ENCODE measurements at places on chromosomes 2 and 18.

DNA sequence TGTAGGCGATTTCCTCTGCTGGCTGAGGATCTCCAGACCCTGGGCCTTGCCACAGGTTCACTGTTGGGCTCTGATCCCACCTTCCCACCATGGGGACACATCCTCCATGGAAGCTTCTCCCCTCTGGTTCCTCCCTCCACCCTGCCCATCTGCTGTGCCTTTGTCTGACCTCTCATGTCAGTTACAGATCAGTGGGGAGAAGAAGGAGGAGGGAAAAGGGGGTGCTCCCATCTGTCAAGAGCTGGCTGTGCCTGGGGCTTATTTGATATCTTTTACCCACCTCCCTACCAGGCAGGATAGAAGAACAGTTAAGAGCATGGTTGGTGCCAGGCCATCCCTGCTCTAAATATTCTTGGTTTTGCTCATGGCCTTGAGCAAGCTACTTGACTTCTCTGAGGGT is 12.3 kb upstream of the DNAJB2 start:
- no peaks in the 10 kb centered on the region for H3K36me3 ChIP-seq
- H3K4me1 ChIP-seq, result no peaks in the 10 kb centered on the region
- no peak overlapping the region for H3K27ac ChIP-seq
- H3K4me3 ChIP-seq, result no peak overlapping the region
- peaks cover 5% of the 10 kb centered on the region for H3K27me3 ChIP-seq
- no peak for DNase-seq

GRCh38 chr2:190996338-190996946 is 17.5 kb downstream of the STAT1 start:
- H3K4me3 ChIP-seq, result no peak overlapping the region
- peaks cover 91% of the 10 kb centered on the region for H3K36me3 ChIP-seq
- H3K4me1 ChIP-seq, result peaks cover 48% of the 10 kb centered on the region
- no peak for DNase-seq

DNA sequence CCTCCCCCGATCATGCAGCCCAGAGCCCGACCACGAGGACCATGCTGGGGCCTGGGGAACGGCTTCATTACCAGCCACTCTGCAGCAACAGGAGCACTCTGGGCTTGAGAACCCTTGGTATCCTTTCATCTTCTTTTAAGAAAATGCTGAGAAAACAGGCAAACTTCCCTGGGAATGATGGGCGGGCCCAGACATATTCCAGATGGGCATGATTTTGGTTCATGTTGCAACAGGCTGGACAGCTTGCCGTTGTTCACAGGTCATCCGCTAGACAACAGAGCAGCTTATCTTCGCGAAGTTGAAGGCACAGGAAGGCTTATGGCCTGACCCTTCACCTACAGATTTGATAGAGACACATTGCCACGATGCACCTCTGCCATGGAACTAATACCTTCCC is 121.0 kb downstream of the KLHL29 start:
- H3K27ac ChIP-seq, result no peak overlapping the region
- peaks cover 6% of the 10 kb centered on the region for H3K4me1 ChIP-seq
- peaks cover 4% of the 10 kb centered on the region for H3K27me3 ChIP-seq
- no peak overlapping the region for H3K4me3 ChIP-seq

DNA sequence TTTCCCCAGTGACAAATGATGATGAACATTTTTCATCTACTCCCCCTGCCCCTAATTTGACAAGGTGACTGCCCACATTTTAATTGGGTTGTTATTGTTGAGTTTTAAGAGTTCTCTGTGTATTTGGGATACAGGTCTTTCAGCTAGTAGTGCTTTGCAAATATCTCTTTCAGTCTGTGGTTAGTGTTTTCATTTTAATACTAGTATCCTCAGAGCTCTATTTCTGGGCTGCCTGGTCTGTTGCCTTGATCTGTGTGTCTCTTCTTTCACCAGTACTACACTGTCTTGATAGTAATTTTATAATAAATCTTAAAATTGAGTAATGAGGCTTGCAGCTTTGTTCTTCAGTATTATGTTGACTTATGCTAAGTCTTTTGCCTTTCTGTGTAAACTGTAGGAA is 19.7 kb downstream of the EIF5B start:
- H3K4me3 ChIP-seq, result no peak overlapping the region
- no peaks in the 10 kb centered on the region for H3K27me3 ChIP-seq

DNA sequence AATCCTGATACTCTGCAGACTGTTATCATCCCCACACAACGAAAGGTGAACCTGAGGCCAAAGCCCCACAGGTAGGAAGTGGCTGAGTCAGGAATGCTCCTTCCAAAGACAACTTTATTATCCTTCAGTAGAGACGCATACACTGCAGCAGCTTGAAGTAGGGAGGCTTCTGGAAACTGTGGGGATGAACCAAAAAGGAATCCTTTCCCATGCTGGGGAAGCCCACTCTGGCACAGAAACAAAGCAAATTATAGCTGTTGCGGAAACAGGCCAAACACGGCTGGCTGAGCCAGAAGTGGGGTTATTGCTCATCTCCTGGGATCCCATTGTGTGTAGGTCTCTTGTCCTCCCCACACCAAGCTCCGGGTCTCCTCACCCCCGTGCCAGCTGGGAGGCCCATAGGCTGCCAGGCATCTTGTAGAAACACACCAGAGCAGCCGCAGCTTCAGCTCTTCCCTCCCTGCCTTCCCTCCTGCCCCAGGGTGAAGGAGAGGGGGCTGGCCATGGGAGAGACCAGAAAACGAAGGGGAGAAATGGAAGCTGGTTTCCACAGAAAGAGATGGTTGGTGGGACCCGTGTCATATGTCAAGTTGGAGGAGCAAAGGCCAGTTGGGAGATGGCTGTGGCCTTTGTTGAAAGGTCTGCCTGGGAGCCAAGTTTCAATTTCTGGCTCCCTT is 176.9 kb upstream of the NABP1 start:
- H3K27me3 ChIP-seq, result peaks cover 14% of the 10 kb centered on the region
- H3K27ac ChIP-seq, result no peak overlapping the region
- no peaks in the 10 kb centered on the region for H3K4me1 ChIP-seq
- no peaks in the 10 kb centered on the region for H3K36me3 ChIP-seq

GRCh38 chr2:137947032-137947727 is 17.1 kb upstream of the HNMT start:
- no peak overlapping the region for H3K27ac ChIP-seq
- H3K4me1 ChIP-seq, result peaks cover 2% of the 10 kb centered on the region
- DNase-seq, result no peak
- H3K4me3 ChIP-seq, result no peak overlapping the region
- H3K27me3 ChIP-seq, result no peaks in the 10 kb centered on the region
- H3K36me3 ChIP-seq, result no peaks in the 10 kb centered on the region

DNA sequence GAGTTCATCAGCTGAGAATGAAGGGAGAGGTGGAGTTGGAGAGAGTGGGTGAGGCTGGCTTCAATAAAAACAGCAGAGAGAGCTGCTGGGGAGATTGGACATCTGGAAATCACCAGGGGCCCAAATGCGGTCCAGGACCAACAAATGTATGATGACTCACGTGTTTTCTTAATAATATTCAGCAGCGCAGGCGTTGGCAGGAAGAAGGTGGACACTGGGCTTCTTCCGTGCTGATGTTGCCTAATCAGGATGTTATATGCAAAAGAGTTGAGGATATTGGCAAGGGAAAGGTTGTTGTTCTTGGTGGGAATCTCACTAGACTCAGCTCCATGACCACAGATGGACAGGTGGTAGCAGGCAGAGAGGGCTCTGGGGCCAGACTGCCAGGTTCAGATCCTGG is 12.8 kb upstream of the PLA2R1 start:
- H3K27ac ChIP-seq, result no peak overlapping the region
- no peaks in the 10 kb centered on the region for H3K36me3 ChIP-seq
- H3K4me3 ChIP-seq, result no peak overlapping the region
- H3K27me3 ChIP-seq, result peaks cover 4% of the 10 kb centered on the region
- no peak for DNase-seq

DNA sequence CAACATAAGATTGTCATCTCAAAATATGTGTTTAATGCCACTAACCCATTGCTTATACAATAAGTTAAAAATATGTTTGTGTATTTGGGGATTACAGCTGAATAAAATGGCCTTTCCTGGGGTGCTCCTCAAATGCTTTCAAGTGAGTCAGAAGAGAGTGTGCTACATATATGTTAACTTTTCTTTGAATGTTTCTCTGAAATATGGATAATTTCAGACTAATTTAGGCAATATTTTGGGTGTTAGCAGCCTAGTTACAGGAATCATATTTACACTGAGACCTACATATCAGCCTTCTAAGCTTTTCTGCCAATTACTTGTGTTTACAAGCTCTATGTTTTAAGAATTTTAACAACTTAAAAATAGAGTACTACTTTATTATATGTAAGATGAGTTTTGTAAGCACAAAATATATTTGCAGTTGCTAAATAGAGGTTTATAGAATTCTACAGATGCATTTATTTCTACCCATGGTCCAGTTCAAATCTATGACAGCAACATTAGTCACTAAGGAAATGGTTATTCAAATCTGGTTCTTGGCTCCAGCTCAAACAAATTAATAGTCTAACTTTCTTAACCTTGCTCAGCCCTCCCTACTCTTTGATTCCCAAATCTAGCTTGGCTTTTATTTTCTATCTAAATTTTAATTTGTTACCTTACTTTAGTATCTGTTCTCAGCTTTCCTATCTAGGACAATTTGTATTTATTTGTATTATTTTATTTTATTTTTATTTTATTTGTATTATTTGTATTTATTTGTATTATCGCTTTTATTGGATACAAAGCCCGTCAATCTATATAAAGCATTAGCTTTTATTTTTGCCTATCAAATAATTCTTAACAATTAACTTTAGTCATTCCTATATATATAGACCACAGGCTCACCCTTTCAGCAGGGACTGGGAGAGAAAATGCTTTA is 48.9 kb downstream of the FSIP2 start:
- H3K27me3 ChIP-seq, result peaks cover 2% of the 10 kb centered on the region
- no peak overlapping the region for H3K4me3 ChIP-seq
- no peaks in the 10 kb centered on the region for H3K4me1 ChIP-seq
- H3K27ac ChIP-seq, result no peak overlapping the region

DNA sequence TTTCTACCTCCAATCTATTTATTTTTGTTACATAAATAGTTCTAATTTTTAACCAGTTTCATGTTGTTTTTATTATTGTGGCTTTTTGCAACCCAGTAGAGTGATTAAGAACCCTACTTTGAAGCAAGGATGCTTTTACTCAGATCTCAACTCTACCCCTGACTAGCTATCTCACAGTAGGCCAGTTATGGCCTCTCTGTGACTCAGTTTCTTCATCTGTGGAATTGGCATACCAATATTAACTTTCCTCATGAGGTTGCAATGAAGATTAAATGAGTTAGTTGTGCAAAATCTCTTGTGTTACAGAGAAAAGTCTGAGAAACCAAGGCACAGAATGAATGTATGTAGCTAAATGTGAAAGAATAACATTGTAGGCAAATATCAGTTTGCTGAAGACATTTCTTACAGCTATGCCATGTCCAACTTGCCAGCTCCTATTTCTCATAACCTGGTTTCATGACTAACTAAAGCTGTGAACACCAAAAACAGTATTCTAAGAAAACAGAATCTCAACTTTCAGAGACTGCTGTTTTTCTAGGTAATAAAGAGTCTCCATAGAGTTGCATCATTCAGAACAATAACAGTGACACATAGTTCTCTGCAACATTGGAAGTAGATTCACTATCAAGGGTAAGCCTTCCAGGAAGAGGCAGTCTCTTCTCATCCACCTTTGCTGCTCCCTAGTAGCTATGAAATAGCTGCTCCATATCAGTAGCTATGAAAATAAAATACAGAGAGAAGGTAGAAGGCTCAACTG is 33.2 kb upstream of the CYTIP start:
- peak overlapping the region; percentile 93 for H3K27ac ChIP-seq
- peaks cover 15% of the 10 kb centered on the region for H3K36me3 ChIP-seq
- H3K4me1 ChIP-seq, result peaks cover 84% of the 10 kb centered on the region
- no peak for DNase-seq
- no peaks in the 10 kb centered on the region for H3K27me3 ChIP-seq
- H3K4me3 ChIP-seq, result peak overlapping the region; percentile 68

DNA sequence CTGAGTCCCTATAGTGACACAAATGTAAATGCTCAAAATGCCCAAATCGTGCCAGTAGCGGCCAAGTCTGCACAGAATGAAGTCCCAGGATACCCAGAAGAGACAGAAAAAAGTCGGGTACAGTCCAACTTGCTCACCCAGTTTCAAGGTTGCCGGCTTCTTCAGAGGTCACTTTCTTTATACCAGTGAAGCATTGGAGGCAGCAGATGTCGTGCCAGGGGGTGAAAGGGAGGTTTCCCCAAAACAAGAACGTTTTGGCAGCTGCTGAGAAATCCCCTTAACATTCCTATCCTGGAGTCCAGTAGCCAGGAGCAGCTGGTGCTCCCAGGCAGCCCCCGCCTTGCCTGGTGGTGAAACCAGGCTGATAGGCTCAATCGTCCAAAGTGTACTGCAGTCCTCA is 58.1 kb upstream of the MCFD2 start:
- H3K36me3 ChIP-seq, result peaks cover 38% of the 10 kb centered on the region
- H3K4me1 ChIP-seq, result peaks cover 20% of the 10 kb centered on the region
- no peaks in the 10 kb centered on the region for H3K27me3 ChIP-seq
- no peak for DNase-seq
- H3K4me3 ChIP-seq, result no peak overlapping the region

DNA sequence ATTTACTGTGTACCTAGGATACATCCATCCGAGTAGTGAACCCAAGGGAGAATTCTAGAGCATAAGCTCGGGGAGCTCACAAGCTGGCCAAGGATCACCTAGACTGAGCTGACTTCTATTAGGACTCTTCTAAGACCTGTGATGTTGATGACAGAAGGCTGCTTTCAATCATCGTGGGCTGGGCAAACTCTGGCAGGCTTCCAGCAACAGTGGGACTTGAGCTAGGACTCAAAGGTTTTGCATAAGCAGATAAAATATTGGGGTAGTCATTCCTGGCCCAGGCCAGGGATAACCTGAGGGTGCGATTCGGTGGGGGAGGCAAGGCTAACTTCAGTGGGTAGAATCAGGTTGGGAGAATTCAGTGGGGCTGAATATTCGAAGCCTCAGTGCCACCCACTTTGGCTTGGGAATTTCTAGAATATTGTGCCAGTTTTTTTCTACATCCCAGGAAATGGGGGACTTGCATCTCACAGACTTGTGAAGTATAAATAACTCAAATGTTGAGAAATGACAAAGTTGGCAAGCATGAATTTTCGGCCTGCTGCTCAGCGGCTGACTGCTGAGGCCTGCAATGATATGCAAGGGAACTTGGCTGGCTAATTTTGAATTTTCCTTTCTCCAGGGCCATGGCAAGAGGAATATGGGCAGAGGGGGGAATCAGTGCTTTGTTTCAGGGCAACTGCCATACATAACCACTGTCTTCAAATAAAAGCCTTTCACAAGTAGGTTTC is 274.3 kb downstream of the PRKCE start:
- H3K4me1 ChIP-seq, result peaks cover 3% of the 10 kb centered on the region
- no peaks in the 10 kb centered on the region for H3K36me3 ChIP-seq
- H3K27ac ChIP-seq, result no peak overlapping the region
- no peak for DNase-seq
